ENCODE measurements at places on chromosomes 11 and 22.

DNA sequence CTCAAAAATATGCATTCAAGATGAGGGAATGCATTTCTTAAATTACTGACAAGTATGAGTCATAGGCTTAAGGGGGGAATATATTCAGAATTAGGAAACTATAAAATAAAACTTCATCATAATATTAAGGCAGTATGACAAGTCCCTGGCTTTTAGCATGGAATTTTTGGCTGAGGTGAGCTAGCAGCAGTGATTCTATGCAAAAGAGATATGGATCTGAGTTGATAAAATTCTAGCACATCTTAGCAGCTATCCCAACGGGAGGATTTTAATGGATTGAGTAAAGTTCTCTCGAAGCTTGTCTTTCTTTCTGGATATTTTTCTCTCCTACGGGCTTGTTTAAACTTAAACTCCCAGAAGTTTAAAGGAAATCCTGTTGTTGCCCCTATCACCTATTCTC is 1.2 kb downstream of the OR51Q1 start:
- DNase-seq: no peak

DNA sequence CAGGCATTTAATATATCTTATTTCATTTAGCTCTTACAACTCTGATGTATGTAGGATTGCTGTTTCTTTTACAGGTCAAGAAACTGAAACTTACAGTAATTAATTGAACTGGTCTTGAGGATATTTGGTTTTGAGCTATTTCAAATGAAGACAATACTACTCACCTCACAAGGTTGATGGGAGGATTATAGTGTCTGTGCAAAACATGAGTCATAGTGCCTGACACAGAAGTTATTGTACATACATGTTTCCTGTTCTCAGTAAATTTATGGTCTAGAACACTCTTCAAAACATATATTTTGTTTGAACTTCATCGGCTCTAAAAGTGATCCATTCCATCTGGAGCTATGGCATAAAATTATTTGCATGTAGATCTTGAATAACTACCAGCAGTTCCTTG is 61.9 kb downstream of the CECR2 start:
- no peak for DNase-seq

GRCh38 chr22:25722223-25722622 is 19.8 kb upstream of the MYO18B start:
- no peak for DNase-seq

- DNase-seq: no peak
Observed at GRCh38 chr11:119692540-119692820, 36.5 kb downstream of the NECTIN1 start.

DNA sequence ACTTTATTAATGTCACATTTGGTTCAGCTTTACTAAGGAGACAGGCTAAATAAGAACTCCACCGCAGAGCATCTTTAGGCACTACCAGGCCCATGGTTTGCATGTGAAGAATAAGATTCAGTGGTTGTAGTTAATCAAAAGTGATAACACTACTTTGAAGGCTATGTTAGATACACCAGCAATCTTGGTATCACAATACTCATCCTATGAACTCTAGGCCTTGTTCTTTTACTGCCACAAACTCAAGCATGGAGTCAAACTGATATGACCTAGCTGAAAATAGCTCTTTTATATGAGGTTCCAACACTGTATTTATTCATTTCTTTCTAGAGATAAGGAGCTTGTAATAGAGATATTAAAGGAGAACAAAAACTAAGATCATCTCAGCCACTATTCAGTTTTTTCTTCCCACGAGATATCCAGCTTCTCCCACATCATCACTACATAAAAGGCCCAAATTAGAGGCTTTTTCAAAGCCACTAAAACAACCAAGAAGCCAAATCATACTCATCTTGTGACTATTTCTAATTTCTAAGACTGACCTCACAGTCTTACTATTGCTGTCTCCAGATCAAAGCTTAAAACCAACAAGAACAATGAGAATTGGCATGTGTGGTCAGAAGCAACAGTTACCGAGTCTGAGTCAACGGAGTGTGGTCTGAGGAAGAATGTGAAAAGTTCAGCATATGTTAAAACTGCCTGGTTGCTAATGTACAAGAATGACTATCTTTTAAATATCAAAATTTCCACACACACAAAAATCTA is 25.1 kb upstream of the GUCY1A2 start:
- no peak for DNase-seq

DNA sequence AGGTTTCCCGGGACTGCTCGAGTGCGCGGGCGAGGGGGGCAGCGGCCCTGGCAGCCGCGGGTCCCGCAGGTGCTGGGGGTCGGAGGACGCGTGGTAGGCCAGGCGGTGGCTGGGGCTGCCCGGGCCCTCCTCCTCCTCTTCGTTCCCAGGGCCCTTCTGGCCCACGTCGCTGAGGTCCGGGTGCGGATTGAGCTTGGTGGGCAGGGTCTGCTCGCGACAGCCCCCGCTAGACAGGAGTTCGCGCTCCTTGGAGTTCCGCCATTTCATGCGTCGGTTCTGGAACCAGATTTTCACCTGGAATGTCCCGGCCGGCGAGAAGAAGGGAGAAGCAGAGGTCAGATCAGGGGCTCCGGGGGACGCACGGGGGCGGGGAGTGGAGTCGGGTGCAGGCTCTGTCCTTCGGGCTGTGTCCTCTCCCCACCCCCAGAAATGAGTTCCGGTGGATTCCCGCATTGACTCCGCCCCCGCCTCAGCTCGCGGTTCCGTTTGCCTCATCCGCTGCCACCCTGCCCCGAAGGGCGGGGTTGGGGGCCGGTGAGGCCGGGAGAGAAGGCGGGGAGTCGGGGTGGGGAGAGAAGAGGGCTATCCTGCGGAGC is 3.9 kb downstream of the DBX1 start:
- peak; percentile 76 for DNase-seq

DNA sequence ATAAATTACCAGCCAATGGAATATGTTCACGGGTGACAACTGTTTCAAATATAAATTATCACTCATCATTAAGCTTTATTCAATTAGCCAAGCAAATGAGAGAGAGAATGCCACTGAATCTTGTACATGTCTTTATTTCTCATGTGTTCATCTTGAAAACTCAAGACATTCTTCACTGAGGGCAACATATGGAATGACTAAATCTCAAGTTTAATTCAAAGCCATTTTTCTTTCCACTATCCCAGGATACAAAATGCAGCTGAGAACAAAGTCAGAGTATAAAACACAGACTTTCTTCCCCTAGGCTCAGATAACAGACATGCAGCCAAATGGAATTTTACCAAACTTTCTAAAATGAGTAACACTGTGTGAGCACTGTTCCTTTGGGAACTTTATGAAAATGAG is 12.1 kb upstream of the BBOX1 start:
- no peak for DNase-seq

DNA sequence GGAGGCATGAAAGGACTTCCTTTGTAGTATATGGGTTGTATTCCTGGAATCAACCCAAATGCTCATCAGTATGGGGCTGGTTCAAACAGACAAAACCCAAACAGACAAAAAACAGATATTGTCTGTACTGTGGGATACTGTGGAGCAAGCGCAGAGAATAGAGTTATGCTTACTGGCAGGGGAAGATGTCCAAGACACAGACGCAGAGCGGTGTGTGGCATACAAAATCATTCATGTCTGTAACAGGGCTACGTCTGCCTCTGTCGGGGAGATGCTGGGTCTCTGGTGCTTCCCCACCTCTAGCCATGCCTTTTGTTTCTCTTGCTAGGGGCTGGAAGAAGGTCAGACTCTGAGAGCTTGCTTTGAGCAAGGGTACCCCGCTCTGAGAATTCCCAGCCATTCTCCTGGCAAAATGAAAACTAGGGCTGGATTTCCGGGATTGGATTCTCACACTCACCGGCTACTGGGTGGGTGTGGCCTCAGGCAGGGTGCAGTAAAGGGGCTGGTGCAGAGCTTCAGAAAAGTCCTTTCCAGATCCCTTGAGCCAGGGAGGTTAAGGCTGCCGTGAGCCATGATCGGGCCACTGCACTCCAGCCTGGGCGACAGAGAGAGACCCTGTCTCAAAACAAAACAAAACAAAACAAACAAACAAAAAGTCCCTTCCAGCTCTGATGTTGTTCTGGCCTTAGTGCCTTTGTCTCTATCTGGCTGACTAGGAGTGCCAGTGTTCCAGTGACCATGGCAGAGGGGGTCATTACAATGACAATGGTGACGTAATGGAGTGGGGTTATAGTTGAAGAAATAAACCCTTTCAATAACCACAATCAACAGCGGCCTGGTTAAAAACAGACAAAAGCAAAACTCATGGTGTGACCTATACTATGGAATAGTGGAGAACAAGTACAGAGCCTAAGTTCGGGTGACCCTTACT is 2.9 kb upstream of the ABCC8 start:
- peak; percentile 81 for DNase-seq

- DNase-seq: no peak
Observed at GRCh38 chr22:37100589-37101127, 8.9 kb downstream of the TMPRSS6 start.

- no peak for DNase-seq
Observed at GRCh38 chr22:26483043-26483438, 542 bp downstream of the HPS4 start.

GRCh38 chr22:39155421-39155820 is 2.9 kb upstream of the CBX7 start:
- DNase-seq: no peak

DNA sequence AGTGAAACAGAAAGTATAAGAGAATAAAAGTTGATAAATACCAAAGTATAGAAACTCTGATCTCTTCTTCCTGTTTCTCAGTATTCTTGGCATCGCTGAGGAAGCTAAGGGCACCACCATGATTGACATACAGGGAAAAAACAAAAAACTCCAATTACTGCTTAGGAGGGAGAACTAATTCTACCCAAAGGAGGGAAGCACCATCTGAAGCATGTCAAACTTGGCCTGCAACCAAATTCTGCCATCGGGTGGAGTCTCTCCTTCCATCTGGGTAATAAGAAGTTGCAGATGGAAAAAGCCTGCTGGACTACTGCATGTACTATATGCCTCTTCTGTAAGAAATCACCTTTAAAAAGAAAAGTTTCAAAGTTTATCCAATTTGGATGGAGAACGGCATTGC is 30.5 kb upstream of the PPP2R1B start:
- DNase-seq: no peak

- DNase-seq: no peak
Observed at GRCh38 chr22:27723708-27724107, 77.8 kb downstream of the MN1 start.

GRCh38 chr11:104772806-104773241 is 125.4 kb downstream of the CASP12 start:
- DNase-seq: no peak

DNA sequence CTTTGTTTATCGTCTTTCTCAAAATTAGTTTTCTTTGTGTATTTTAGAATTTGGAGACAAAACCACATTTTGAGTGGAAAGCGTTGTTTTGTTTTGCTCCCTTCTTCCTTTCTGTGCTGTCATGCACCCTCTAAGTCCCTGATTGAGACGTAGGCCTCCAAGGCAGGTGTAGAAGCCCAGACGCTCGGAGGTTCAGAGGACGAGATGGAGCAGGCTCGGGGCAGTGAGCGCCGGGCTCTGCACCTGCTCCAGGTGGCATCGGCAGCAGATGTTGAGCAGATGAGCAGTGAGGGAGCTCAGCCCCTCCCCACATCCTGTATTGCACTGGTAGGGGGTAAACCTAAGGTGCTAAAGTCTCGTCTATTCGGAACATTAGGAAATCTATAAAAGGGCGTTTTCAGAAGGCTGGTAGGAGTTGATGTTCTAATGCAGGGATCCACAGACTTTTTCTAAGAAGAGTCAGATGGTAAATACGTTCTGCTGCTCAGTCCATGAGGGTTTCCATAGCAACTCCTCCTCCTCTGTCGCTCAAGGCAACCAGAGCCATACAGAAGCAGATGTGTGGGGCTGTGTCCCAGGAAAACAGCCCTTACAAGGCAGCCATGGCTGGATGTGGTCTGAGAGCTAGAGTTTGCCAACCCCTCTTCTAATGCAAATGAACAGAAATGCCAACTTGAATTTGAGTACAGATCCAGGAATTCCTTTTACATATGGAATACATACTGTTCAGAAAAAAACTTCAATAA is 724.2 kb downstream of the BRD1 start:
- DNase-seq: no peak

- DNase-seq: peak; percentile 42
Observed at GRCh38 chr11:1120532-1121330, 37.0 kb upstream of the MUC5AC start.

DNA sequence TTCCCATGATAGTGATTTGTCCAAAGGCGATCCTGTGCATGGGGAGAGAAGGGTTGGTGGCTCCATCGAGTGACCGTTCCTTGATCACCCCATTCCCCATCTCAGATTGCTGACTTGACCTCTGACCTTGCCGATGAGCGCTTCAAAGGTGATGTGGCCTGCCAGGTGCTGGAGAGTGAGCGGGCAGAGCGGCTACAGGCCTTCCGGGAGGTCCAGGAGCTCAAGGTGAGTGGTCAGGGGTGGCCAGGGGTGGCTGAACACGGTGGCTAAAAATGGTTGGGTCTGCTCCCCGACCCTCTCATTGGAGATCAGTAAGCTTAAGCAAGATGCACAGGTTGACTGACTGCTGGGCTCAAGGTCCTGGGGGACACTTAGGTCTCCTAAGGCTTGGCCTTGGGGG is 148.7 kb downstream of the MYO18B start:
- no peak for DNase-seq

DNA sequence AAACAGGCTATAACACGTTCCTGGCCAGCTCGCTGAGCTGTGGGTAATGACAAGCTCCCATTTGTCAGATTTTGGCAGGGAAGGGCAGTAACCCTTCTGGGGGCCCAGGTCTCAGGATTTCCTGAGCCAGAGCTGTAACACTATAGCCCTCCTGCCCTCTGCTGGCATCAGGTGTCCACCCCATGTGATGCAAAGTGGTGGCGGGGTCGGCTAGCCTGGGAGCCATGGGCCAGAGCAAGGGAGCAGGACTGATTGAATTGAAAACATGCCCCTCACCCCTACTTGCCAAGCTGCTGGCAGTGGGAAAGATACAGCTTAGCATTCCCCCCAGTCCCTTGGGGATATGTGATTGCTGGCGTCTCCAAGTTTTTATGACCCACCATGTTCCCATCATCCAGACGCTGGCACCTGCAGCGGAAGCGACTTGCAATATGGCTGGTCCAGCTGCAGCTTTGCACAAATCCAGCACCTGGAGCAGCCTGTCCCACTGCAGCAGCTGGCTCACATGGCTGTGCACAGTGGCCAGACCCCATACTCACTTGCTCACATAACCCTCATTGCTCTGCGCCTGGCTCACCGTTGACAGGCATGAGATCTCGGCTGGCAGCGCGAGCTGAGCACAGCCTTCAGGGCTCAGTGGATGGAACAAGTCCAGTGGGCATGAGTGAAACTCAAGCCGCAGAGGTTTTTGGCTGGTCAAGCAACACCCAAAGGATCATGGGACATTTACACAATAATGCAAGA is 1147.8 kb downstream of the JRKL start:
- no peak for DNase-seq

- no peak for DNase-seq
Observed at GRCh38 chr11:76610371-76610770, 60.2 kb downstream of the LRRC32 start.

- no peak for DNase-seq
Observed at GRCh38 chr11:131108760-131109159, 192.5 kb upstream of the SNX19 start.

DNA sequence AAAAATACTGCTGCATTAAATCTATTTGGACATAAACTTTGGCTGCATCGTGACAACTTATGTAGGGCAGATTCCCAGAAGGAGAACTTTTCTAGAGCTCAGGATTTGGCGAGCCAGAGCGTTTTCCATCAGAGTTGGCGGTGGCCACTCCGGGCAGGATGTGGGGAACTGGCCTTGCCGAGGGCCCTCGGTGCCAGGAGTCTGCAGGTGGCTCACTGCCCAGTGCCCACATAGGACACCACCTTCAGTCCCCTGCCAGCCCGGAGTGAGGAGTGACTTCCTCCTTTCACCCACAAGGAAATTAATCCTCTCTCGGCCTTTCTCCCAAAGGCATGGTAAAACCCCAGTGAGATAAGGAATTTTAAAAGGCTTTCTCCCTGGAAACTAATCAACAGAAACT is 1.6 kb upstream of the LGALS2 start:
- no peak for DNase-seq

Measured in ecto neural progenitor cell (in vitro differentiated cells).